ENCODE measurements at places on chromosomes 1 and 21.

DNA sequence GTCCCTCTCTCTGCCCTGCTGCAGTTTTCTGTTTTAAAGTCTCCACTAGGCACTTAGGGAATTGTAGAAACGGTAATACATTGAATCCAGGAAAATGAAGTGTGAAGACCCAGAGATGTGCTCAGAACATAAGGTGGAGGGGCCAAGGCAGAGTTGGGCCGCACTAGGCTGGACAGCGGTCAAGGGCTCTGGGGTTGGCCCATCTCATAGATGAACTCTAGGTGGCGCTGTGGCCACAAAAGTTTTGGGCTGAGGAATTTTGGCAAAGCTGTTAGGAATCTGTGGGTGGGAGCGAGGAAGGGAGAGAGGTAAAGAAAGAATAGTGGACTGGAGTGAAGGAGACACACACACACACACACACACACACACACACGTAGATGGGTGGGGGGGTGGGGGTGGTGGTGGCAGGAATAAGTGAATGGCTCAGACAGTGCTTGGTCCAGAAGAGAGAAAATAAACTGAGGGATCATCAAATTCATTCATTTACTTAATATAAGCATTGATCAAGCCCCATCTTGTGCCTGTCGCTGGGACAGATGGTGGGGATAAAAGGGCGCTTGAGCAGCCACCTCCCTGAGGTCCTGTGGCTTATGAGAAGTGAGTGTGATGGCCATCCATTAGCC, 258.5 kb downstream of the TRABD2B start:
- peak; percentile 57 for DNase-seq

DNA sequence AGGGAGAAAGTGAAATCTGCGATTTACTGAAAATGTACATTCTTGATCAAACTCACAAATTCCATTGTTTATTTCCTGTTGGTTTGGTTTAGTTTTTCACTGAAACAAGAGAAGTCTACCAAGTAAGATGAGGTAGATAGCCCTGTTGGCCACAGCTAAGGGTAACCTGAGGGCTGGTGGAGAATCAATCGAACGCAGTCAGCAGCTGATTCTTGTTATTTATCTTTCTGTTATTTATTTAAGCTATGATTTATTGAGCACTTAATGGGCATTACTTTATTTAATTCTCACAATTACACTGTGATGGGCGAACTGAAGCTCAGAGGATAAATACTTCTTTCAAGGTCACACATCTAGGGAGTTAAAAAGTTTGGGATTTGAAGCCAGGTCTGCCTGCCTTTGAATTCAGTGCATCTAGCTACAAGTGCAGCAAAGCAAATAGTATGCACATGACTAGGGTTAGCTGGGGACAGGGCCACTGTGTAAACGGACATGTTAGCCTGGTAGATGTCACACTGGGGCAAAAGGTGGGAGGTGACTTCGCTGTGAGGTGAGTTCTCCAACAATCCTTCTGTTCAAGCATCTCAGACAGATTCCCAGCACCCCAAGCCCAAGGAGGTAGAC, 106.5 kb upstream of the GADD45A start:
- no peak for DNase-seq

- DNase-seq: peak; percentile 87
These were observed 41.6 kb downstream of the NSL1 start for GRCh38 chr1:212749821-212750535.

DNA sequence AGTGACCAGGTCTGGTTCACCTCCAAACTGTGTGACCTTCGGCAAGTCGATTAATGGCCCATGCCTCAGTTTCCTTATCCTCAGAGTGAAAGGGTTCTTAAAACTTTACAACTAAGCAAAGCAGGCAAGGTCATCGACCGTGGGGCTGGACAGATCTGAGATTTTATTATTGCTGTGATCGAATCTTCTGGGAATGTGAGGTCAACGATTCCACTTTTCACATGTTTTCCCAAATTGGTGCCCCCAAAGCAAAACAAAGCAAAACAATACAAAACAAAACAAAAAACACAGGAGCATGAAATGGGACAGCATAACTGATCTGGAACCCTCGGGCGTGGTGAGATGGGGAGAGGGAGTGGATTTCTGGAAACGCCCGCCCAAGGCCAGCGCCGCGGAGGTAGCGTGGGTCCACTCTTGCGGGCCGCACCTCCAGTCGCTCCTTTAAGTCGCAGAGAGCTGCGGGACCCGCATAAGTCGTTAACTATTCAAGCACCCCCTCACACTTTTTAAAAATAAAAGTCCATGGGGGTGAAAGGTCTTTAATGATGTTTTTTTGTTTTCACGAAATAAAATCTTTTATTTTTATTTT, 4.2 kb upstream of the TBX15 start:
- no peak for DNase-seq

GRCh38 chr1:100747771-100748170, 28.2 kb downstream of the VCAM1 start:
- no peak for DNase-seq

DNA sequence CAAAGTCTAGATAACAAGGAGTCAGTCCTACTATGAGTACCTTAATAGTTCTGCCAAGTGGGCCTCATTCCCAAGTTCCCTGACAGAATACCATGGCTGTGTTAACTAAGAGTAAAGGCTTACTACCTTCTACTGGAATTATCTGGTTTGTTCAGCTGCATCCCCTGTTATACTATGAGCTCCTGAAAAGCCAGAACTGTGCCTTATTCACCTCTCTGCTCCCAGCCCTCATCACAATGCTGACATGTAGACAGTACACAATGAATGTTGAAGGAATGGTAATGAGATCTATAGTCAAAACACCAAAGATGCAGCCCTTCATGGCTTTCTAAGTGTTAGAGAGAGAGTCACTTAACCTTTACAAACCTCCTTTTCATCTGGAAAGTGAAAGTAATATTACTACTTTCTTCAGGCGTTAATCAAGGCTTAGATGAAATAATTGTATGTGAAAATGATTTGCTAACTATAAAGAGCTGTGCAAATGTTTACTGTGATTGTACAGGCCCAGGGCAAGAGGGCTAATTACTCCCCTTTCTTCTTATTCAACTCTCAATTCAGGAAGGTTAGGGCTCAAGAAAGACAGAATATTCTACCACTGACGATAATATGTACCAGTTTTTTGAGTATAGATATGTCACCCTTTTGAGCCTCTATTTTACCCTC, 70.3 kb upstream of the MROH9 start:
- no peak for DNase-seq

- no peak for DNase-seq
These were observed 244.9 kb downstream of the DSCAM start for GRCh38 chr21:40602080-40602479.

DNA sequence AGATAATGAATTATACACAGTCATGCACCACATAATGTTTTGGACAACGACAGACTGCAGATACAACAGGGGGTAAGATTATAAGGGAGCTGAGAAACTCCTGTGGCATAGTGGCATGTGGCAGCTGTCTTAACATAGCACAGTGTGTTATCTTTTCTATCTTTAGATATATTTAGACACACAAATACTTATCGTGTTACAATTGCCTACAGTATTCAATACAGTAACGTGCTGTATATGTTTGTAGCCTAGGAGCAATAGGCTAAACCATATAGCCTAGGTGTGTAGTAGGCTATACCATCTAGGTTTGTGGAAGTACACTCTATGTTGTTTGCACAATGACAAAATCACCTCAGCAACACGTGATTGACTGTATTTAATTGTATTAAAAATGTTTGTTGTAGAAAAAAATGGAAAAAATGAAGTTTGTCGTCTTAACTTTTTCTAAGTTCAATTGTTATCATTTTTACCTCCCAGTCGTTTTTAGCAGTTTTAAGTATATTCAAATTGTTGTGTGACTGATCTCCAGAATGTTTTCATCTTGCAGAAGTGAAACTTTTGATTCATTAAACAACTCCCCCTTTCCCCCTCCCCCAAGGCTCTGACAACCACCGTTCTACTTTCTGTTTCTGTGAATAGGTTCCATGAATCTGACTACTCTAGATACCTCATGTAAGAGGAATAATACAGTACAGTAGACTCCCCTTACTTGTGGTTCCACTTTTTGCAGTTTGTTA, 351.0 kb upstream of the B3GALT2 start:
- no peak for DNase-seq

DNA sequence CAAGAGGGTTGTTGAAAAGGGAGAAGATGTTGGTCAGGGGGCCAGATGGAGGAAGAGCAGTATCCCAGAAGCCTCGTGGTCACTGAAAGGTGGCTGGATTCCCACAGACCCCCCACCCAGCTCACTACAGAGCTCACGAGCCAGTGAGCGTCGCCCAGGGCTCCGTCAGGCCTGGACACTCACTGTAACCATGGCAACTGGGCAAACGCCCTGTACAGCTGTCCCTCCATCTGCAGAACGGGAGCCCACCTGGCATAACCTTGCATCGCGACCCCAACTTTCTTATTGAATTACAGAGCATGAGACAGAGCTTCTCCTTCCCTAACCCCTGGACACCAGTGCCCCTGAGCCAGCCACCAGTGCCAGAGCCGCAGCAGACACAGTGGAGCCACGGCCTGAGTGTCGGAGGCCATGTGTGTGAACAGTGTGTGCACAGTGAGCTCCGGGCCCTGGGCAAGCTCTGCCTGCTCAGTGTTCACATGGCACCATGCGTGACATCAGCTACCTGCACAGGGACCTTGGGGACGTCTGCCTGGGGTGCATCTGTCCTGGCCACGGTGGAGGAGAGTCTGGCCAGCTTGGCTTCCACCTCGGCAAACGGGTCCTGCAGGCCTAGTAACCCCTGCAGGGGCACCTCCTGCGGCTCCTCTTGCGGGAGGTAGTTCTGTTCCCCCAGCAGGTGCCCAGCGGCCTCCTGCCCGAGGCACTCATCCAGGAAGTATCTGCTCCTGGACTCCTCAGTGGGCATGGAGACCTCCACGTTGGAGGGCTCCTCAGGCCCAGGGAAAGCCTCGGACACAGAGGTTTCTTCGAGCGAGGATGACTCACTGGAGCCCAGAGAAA, 25.9 kb upstream of the DDOST start:
- DNase-seq: no peak

- peak; percentile 26 for DNase-seq
These were observed 19.5 kb downstream of the USP25 start for GRCh38 chr21:15749082-15749860.

- peak; percentile 47 for DNase-seq
These were observed 10.8 kb downstream of the ASAP3 start for GRCh38 chr1:23473037-23473800.

DNA sequence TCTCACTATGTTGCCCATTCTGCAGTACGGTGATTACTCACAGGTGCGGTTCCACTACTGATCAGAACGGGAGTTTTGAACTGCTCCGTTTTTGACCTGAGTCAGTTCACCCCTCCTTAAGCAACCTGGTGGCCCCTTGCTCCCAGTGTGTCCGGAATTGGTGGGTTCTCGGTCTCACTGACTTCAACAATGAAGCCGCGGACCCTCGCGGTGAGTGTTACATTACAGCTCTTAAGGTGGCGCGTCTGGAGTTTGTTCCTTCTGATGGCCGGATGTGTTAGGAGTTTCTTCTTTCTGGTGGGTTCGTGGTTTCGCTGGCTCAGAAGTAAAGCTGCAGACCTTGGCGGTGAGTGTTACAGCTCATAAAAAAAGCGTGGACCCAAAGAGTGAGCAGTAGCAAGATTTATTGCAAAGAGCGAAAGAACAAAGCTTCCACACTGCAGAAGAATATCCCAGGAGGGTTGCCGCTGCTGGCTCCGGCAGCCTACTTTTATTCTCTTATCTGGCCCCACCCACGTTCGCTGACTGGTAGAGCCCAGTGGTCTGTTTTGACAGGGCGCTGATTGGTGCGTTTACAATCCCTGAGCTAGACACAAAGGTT, 17.6 kb upstream of the PARP1 start:
- DNase-seq: peak; percentile 17

DNA sequence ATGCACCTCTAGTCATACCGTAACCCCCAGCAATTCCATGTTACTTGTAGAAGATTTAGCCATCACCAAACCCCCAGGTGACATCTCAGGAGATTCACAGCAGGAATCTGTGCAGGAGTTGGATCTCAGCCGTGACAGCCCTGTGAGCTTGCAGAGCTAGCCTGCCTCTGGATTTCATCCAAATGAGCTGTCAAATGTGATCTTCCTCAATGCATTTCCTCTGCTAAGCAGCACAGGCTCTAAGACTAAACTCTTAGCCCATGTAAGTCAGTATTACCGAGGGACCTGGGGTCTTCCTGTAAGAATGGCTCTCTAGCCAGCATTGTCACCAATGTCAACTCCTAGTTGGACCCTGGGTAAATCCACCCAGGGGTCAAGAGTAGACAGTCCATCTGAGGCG, 41.7 kb downstream of the UMODL1 start:
- DNase-seq: peak; percentile 62

DNA sequence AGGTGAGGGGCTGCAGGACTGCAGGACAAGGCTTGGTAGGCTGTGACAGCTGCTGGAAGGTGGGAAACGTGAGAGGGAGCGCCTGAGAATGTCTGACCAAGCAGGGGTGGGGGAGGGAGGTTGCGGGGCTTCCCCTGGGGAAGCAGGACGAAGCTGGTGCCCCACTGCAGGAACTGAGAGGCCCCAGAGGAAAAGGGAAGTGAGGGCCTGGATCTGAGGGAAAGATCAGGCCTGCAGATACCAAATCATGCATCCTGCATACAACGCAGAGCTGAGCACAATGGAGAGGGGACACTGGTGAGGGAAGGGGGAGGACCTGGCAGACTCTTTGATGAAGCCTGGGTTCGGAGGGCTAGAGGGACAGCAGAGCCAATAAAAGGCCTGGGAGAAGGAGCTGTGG, 65.7 kb upstream of the BACE2 start:
- DNase-seq: no peak

- peak; percentile 37 for DNase-seq
These were observed 22.9 kb downstream of the SUSD4 start for GRCh38 chr1:223341121-223341520.

DNA sequence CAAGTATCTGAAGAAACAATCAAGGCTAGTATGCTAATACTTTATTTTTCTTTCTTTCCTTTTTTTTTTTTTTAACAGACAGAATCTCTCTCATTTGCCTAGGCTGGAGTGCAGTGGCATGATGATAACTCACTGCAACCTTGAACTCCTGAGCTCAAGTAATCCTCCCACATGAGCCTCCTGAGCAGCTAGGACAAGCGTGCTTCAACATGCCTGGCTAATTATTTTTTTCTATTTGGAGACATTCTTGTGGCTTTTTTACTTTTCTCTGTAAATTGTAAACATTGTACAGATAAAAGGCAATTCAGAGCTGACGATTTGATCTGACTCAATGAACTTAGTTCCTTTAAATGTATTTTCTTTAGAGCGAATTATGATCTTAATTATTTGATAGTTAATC, 41.4 kb downstream of the CCDC18 start:
- peak; percentile 15 for DNase-seq

DNA sequence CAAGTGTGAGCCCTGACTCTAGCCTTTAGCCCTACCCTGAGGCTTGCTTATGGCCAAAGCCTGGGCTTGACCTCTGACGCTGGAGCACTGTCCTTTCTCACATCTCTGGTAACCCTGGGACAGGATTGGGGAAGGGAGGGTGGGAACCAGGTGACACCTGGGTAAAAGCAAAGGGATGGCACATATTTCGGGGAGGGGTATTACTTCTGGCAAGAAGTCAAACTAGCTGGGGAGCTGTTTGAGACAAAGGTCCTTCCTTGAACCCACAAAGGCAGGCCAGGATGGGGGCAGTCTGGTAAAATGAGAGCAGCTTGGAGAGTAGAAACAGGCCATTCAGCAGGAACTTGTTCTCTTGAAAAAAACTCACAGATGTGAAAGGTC, 2.0 kb downstream of the MOB3C start:
- no peak for DNase-seq

Measured in fibroblast of upper back skin (primary cell).